Motor neuron (in vitro differentiated cells): ENCODE measurements at places on chromosomes 6 and 20. TPM values are rescaled to one million over a fixed set of nuclear protein-coding genes. Genes with fewer than 3 reads are reported as not detected.

The FAM229B gene
- total RNA-seq: 120 and 122 TPM in 2 replicates

The EYS gene
- total RNA-seq: 3.7 TPM in 2 replicates

- ATAC-seq: no peak
Observed at GRCh38 chr6:117229870-117230269, 35.5 kb upstream of the VGLL2 start.

- ATAC-seq: no peak
Observed at GRCh38 chr6:103002282-103002681, 1608.8 kb downstream of the GRIK2 start.

DNA sequence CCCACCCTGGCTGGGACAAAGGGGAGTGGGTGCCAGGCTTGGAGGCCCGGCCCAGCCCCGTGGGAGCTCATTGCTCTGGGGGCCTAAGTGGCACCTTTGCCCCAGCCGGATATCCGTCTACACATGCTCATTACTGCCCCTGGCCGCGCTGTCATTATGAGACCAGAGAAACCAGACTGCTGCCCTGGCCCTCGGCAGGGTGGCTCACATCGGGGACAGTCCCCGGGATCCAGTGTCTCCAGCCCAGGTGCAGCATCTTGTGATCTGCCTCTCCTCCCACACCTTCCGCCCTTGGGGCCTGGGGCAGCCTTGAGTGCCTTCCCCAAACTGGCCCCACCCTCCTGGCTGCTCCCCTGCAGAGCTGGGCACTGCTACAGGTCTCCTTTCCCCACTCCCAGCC lies 4.9 kb downstream of the SRMS start:
- ATAC-seq: no peak

- ATAC-seq: no peak
Observed at GRCh38 chr6:126944512-126944911, 174.0 kb upstream of the RSPO3 start.

DNA sequence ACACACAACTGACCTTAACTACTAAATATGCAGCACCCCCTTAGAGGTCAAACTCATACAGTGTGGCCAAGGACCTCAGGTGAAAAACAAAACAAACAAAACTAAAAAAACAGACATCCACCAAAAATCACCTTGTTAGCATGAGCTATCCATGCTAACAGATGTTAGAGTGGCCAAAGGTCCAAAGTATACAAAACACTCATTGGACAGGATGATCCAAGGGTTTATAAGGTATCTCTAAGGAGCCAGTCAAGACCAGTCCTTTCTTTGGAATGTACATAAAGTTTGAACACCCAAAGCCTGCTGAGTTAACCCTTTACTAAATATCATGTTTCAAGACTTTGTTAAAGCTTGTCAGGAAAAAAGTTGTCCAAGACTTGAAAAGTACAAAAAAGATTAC lies 35.8 kb downstream of the THEMIS start:
- ATAC-seq: no peak
